ENCODE measurements at places on chromosomes 7 and 10.

DNA sequence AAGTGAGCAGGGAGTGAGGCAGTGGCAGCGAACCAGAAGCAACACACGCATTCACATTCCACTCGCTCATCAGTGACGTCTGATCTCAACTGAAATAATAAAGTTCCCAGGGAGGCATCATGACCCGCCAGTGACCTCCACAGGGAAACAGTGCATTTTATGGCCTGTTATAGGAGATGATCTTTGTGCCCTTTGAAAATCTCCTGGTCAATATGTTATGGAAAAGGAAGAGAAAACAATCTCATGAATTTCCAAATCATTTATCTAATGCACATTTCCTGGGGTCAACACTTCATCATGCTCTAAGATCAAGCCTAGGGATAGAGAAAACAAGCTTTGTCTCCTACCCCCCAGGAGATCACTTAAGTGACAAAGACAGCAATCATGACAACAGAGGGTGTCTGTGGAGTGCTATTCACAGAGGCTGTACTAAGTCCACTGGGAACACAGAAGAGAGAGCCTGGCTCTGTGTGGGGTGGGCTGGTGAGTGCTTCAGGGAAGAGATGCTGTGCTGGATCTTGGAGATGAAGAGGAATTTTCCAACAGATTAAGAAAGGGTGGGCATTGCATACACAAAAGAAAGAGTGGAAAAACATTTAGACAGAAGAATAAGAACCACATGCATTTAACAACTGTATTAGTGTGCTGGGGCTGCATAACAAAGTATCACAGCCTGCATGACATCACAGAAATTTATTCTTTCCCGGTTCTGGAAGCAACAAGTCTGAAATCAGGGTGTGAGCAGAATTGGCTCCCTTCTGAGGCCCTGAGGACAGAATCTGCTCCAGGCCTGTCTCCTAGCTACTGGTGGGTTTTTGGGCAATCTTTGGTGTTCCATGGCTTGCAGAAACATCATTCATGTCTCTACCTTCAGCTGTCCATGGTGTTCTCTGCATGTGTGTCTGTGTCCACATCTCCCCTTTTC lies 613.9 kb upstream of the IGFBP3 start:
- DNase-seq = peak; percentile 72

- no peak for DNase-seq
These were observed 484.0 kb upstream of the ZWINT start for GRCh38 chr10:56844978-56845529.

- no peak for DNase-seq
These were observed 533.8 kb upstream of the DPP6 start for GRCh38 chr7:153518201-153518984.

DNA sequence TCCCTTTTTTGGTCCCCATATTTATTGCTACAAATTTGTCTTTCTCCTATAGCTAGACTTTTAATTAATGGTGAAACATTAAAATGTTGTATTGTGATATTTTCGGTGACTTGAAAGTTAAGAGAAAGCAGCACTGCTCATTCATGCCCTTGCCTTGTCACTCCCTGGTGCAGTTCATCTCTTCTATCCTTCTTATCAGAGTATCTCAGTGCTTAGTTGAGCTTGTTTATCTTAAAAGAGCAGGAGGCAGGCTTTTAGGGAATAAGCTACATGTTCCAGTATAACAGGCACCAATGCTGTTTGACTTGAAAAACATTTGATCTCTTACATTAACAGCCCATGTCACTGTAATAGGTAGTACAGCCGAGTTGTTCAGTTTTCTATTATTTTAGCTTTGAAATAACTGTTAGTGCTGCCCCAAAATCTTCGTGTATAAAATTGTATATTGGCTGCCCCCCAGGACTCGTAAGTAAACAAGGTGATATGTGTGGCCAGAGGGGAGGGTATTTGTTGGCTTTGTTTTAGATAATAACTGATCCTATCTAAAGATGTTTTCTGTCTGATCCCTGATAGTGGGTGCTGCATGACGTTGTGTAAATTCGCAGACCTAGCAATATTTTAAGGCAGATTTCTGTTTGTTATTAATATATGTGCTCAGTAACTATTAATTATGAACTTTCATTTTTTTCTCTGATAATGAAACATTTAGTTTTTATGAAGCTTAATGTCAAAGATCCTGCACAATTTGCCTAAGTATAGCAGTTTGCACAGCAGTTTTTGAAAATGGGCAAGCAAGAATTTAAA lies 96.5 kb downstream of the BTRC start:
- DNase-seq = no peak

GRCh38 chr7:107960272-107960671 lies 42.7 kb downstream of the LAMB1 start:
- DNase-seq = no peak

- DNase-seq = no peak
These were observed 774.1 kb upstream of the IGFBP3 start for GRCh38 chr7:46695051-46695708.

- no peak for DNase-seq
These were observed 180.6 kb downstream of the CYP26A1 start for GRCh38 chr10:93254180-93254853.

GRCh38 chr10:8114741-8115617 lies 60.5 kb downstream of the GATA3 start:
- no peak for DNase-seq

GRCh38 chr7:12770227-12770975 lies 83.0 kb downstream of the ARL4A start:
- no peak for DNase-seq
